ENCODE measurements at places on chromosomes 7 and 10.

GRCh38 chr7:7765422-7765821, 47.0 kb upstream of the RPA3 start:
- DNase-seq = no peak

DNA sequence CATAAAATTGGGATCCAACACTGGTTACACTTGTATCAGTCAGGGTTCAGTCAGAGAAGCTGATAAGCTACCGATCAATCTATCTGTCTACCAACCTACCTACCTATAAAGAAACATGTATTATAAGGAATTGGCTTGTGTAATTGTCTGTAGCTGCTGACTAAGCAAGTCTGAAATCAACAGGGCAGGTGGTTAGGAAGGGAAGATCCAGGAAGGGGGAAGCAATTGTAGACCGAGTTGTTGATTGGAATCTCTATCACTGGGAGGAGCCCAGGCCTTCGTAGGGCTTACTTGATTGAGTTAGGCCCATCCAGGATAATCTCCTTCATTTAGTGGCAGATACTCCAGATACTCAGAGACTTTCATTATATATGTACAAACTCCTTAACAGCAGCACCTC, 271.5 kb upstream of the TEX47 start:
- DNase-seq = no peak

- no peak for DNase-seq
These were observed 52.7 kb upstream of the SLC29A3 start for GRCh38 chr10:71266147-71266917.

- DNase-seq = no peak
These were observed 74.0 kb upstream of the ST8SIA6 start for GRCh38 chr10:17528306-17528862.

- no peak for DNase-seq
These were observed 70.4 kb upstream of the RET start for GRCh38 chr10:43006490-43006889.

GRCh38 chr10:29980084-29980483, 79.3 kb downstream of the JCAD start:
- DNase-seq = no peak

- DNase-seq = no peak
These were observed 2.6 kb downstream of the PLEKHS1 start for GRCh38 chr10:113754125-113754524.

DNA sequence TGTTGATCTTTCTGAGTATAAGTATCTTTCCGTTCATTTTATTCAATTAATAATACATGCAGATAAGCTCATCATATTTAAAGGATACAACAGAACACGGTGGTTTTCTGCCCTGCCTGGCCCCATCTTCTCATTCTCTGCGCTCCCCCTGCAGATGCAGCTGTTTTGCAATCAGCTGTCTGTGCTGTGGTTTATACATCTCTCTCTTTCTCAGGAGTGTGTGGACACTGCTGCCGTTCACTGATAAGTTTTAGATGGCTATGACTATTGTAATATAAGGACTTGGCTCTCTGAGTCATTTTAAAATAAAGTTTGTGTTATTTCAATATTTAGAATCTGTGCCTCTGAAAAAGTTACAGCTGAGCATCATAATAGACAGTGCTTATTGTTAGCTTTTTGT, 54.5 kb downstream of the CUL1 start:
- DNase-seq = no peak
